ENCODE measurements at places on chromosomes 2 and 18.

DNA sequence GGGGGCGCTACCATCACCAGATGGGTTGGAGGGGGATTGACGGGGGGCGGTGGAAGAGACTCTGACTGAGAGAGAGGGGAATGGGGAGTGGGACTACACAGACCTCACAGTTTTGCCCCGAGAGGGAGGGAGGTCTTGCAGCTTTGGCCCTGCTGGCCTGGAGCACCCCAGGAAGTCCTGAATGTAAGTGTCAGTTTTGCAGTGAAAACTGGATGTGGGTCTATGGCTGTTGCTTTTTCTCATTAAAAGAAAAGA is 2.4 kb downstream of the TCF7L1 start:
- DNase-seq, result no peak

- no peak for DNase-seq
Observed at GRCh38 chr2:98685930-98686887, 44.7 kb downstream of the MGAT4A start.

- no peak for DNase-seq
Observed at GRCh38 chr2:216991563-216991962, 131.7 kb upstream of the TNP1 start.

DNA sequence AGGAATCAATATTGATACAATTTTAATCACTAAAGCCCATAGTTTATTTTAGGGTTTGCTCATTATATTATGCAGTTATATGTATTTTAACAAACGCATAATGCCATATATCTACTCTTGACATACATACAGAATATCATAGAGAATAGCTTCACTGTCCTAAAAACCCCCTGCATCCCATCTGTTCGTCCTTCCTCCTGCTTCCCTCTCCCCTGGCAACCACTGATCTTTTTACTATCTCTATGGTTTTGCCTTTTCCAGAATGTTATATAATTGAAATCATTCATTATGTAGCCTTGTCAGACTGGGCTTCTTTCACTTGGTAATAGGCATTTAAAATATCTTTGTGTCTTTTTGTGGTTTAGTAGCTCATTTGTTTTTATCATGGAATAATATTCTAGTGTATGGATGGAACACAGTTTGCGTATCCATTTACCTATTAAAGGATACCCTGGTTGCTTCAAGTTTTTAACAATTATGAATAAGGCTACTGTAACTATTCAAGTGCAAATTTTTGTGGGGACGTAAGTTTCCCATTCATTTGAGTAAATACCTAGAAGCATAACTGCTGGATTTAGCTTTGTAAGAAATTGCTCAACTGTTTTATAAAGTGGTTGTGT is 801.6 kb upstream of the GCFC2 start:
- DNase-seq, result no peak

DNA sequence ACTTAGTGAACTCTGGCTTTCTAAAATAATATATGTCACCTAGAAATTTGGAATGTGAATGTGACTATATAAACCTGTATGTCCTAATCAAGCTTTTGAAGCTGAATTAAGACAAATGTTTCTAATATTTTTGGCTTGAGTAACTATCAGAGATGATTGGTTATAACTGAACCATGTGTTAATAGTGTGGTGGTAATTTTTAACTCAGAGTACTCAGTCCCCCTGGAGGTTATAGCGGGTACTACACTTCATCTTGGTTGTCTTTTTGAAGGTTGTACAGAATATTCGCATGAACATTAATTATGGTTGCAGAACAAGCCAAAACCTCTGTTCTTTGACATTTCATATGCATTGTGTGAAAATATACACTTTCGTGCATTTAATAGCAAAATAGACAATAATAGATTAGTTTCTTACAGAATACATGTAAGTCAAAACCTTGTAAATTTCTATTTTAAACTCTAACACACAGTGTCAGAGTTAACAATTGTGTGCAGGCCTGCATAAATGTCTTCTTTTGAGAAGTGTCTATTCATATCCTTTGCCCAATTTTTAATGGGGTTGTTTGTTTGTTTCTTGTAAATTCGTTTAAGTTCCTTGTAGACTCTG is 86.0 kb downstream of the OSBPL6 start:
- no peak for DNase-seq

- no peak for DNase-seq
Observed at GRCh38 chr2:189252991-189253675, 73.6 kb upstream of the COL5A2 start.

DNA sequence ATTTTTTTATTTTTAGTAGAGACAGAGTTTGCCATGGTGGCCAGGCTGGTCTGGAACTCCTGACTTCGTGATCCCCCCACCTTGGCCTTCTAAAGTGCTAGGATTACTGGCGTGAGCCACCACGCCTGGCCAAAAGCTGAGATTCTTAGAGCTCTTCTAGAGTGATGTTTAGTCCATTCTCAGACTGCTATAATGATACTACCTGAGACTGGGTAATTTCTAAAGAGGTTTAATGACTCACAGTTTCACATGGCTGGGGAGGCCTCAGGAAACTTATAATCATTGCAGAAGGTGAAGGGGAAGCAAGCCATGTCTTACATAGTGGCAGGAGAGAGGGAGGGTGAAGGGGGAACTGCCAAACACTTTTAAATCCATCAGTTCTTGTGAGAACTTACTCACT is 1804.9 kb upstream of the LRRTM1 start:
- DNase-seq, result no peak

DNA sequence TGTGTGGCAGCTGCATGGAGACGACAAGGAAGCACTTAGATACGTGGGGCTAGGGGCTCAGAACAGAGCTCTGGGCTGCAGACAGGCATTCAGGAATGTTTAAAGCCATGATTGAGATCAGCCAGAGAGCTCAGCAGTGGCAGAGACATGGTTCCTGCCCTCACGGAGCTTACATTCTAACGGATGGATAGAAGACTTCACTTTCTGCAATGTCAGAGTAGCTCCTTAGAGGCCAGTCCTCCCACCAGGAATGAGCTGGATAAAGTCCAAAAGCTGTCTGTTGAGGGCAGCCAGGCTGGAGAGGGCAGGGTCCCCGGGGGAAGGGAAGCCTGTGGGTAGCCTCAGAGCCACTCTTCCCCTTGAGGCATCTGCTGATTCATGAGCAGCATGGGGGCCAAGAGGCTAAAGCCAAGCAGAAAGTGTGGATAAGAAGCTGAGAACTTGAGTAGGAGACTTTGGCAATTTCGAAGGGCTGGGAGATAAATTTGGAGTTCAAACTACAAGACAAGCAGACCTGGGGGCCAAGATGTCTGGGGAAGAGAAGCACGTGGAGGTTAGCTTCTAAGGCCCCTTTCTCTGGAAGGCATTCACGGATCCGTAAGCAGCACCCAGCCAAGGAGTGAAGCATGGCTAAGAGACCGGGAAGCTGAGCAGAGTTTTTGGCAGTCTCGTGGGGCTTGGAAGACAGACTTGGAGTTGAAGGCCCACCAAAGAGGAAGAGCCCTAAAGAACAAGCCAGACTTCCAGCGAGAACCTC is 9.7 kb upstream of the CIB4 start:
- no peak for DNase-seq

DNA sequence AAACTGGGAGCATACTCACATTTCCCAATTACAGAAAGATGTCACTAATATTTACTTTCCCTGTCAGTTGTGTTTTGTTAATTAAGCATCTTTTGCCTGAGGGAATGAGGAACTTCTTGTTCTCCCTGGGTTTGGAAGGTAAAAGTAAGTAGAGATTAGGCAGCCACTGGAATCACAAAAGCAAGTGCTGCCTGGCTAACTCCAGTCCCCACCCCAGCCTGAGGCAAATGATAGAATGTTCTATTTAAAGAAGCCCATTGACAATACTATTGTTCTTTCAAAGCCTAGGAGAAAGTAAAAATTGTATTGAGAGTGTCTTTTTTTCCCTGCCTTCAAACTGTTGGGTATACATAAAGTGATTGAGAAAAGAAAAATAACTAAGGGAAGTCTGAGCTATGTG is 93.8 kb downstream of the MBD2 start:
- no peak for DNase-seq

- DNase-seq, result no peak
Observed at GRCh38 chr2:20352230-20352578, 1.6 kb upstream of the PUM2 start.

GRCh38 chr2:142435847-142436246 is 305.0 kb upstream of the LRP1B start:
- DNase-seq, result no peak

DNA sequence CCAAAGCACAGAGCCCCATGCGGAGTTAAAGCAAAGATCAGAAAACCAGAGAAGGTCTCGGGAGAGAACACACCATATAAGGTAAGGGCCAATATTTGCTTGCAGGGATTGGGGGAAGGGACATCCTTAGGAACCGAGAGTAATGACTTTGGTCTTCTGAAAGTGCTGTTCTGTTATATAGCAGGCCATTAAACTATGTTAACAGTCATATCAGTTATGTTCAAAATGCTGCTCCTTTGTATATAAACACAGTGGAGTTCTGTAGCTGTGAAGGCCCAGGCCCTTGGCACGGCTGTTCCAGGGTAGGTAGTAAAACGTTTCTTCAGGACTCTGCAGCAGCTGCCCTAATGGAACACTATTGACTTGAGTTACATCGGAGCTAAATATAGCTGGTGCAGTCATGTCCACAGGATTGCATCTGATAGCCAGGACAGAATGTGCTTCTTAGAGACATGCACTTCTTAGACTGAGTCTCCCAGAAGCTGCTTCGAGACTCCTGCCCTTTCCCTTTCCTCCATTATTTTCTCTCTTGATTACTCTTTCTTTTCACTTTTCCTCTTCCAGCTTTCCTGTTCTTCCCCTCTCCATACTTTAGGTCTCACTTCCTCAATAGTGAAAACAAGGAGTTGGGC is 122.4 kb downstream of the SETBP1 start:
- DNase-seq, result no peak

GRCh38 chr2:48118895-48119294 is 212.6 kb upstream of the FBXO11 start:
- no peak for DNase-seq

DNA sequence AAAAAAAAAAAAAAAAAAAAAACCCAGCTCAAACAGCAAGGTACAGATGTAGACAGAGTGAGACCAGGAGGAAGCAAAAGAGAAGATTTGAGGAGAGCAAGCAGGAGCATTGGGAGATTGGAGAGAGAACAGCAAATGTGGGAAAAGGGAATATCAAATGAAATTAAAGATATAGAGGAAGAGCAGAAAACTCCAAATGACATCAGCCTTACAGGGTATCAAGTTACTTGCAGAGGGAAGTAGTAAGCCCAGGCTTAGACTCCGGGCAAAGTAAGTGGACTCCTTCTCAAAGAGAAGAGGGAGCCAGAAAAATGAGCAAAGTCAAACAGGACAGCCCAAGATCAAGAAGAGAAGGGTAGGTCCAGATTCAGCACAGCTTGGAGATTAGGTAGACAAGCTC is 93.3 kb upstream of the PPP1CB start:
- no peak for DNase-seq

DNA sequence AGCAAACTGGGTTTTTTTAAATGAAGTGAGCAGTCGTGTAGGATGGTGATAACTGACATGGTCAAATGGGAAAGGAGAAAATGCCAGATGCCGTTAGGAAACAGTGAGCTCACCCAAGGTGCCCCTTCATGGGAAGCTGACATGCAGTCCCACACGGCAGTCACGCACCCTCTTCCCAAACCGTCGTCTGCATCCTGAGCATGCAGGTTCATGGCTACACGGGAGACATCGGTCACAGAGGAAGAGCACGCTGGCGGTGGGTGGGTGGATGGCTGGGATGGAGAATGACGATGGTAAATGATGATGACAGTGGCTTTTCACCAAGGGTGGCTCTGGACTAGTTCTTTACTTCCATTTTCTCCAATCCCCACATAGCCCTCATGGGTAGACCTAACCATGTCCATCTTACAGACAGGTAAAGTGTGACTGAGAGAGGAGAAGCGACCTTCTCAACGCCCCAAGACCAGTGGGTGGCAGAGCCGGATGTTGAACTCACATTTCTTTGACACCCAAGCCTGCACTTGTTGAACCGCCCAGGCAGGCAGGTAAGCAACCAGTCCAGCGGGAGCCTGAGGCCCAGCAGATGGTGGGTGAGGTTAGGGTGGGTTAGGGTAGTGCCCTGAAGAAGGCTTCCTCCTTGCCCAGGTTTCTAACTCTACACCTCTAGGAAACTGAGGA is 44.5 kb downstream of the TNS1 start:
- DNase-seq, result no peak

DNA sequence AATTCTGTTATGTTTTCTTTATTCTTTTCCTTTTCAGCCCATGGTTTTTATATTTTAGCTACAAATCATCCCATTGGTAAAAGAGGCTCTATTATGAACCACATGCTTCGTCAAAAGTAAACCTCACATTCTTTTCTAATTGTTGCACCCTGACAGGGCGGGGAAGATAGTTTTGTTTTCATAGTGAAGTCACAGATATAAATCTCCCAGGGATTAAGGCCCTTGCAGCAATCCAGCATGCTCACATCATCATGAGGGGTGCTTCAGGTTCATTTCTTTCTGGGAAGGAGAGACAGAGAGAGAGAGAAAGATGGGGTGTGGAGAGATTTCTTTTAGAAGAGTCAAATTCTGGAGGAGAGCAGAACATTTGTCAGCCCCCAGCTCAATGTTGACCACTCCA is 124.5 kb upstream of the CDC42EP3 start:
- no peak for DNase-seq

DNA sequence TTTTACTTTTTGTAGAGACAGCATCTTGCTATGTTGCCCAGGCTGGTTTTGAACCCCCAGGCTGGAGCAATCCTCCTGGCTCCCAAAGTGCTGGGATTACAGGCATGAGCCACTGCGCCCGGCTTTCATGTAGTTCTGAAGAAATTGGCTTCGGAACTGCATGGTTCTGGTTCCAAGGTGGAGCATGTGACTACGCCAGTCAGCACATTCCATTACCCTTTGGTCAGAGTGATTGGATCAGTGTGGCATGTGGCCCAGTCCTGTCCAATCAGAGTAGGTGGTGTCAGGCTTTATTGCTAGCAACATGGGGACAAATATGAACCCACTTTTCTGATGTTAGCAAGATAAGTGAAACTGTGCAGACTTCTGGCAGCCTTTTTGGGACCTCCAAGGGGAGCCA is 16.3 kb upstream of the ATOH8 start:
- no peak for DNase-seq

GRCh38 chr2:112593736-112594135 is 9.3 kb downstream of the CHCHD5 start:
- DNase-seq, result no peak

- DNase-seq, result no peak
Observed at GRCh38 chr18:26806224-26806623, 59.3 kb downstream of the AQP4 start.

DNA sequence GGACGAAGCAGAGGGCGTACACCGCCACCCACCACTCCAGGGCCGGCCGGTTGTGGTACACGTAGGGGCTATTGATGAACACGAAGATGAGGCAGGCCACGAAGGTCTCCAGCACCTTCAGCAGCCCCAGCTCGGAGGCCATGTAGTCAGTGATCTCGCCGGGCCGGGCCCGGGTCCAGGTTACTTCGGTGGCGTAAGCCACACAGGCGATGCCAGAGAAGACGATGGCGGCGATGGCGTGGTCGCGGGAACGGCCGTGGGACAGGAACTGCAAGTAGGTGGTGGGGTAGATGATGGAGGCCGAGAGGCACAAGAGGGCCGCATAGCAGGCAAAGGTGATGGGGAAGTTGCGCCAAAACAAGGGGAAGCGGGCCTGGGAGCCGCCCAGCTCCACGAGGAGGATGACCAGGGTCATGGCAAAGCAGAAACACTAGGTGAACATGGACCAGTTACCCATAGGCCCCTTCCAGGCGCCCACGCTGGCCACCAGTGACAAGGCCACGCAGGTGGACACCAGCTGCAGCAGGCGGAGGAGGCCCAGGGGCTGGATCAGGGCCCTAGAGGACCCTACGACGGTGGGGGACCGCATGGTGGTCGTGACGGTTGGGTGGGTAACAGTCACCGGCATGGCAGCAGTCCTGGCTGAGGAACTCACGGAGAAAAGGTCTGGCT is 128.4 kb upstream of the FAM98A start:
- no peak for DNase-seq

- DNase-seq, result no peak
Observed at GRCh38 chr2:168254158-168254935, 7.0 kb upstream of the STK39 start.
